ENCODE measurements at places on chromosomes 16 and 17. TPM values are rescaled to one million over a fixed set of nuclear protein-coding genes. Genes with fewer than 3 reads are reported as not detected.
A peak's percentile ranks its signal among the peaks of the same experiment; 100 is the strongest.

- DNase-seq, result no peak
Observed at GRCh38 chr16:50490828-50491227, 57.4 kb upstream of the NKD1 start.

GRCh38 chr17:72556944-72557826 lies 436.4 kb downstream of the SOX9 start:
- DNase-seq, result peak; percentile 62

DNA sequence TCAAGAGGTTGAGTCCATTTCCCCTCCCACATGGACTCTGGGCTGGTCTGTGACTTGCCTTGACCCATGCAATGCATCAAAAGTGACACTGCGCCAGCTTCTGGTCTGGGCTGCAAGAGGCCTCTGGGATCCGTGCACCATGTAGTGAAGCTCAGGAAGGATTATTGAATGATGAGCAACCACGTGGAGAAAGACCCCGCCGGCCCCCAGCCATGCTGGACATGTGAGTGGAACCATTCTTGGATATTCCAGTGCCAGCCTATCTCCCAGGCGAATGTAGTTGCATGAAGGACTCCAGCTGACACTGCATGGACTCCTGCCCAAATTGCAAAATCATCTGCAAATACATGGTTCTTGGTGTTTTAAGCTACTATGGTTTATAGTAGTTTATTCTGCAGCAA lies 7.6 kb upstream of the ALOX15B start:
- peak; percentile 68 for DNase-seq

The PRSS8 gene
- 14.5 TPM for total RNA-seq

Data from left lobe of liver (tissue), 2 donors.